ENCODE measurements at places on chromosomes 3 and 15.

DNA sequence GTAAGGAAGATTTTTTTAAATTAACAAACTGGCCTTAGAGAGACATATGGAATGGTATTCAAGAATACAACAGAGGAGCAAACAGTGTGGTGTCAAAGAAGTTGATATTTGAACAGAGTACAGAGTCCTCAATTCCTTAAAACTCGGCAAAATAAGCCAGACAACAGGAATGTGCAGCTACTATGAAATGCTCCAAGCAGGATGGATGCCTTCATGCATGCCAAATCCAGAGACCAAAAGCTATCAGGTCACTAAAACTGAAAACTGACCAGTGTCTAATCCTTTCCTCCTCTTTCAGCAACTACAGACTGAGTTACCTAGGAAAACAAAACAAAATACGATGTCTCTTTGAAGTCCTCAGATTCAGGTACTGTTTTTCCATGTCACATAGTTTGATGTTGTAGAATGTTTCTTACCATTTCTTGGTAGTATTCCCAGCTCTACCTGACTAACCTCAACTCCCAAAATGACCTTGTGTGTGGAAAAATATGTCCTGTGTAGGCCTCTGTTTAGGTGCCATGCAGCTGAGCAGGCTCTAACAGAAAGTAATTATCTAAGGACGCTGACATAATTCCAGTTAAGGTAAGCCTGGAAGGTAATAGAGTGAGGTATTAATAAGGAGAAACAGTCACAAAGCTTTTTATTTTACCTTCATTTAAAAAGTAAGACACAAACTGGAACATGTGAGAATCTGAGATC, 46.9 kb downstream of the TBL1XR1 start:
- DNase-seq, result no peak

DNA sequence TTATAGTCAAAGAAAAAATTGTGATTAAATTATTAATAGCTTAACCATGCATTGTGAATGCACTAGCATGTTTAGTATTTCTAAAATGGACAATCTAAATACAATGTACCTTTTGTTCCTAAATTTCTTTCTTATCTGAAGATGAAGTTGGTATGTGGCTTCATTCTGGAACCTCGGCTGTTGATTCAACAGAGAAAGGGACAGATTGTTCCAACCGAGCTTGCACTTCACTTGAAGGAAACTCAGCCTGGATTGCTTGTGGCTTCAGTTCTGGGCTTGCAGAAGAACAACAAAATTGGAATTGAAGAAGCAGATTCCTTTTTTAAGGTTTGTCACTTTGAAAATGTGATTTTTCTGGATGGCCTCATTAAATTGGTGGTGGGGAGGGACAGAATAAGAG, 32.6 kb downstream of the HPS3 start:
- DNase-seq, result no peak

- no peak for DNase-seq
These were observed 170.1 kb downstream of the VPS13C start for GRCh38 chr15:61890106-61890505.

DNA sequence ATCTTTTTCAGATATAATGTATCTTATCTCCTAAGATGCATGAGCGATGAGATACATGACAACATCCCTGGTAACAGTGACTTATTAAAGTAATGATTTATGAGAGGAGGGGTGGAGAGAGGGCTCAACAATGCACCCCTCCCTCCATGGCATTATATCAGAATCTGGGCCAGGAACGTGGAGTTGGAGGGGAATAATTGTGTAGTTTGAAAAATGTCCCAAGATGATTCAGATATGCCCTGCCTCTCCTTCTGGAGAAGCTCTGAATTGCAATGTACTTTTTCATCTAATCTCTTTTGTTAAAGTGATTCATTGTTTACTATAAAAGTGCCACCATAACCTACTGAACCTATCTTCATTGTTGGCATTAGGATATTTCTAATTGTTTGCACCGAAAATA, 86.5 kb downstream of the FRMD4B start:
- DNase-seq, result no peak

DNA sequence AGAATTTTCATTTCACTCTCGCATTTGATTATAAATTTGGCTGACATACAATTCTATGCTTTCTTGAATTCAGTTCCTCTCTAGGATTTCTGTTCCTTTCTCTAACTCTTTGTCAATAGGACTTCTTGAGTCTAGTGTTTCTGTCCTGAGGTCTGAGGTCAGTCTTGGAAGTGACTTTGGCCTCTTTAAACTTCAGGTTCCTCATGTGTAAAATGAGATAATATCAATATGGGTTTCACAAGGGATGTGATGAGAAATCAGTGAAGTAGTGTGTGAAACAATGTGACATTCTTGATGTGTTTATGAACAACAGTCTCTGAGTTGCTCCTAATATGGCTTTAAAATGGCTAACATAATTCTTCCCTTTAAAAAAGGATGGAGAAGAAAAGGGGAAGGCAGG, 92.2 kb downstream of the SV2B start:
- DNase-seq, result no peak

DNA sequence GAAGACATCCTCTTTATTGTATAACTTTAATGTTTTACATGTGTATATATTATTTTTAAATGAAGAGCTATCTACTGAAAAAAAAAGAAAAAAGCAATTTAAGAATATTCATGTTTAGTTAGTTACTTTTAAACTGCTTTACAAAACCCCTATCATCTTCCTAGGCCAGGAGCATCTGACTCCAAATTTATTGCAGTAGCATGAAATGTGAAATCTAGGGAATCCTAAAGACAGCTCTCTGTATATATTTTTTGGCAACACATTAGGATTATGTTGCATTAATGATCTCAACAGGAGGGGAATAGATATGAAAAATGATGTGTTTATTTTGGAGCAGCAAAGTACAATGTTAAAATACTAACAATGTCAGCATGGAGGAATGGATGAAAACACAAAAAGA, 158.3 kb downstream of the CNTN3 start:
- no peak for DNase-seq

DNA sequence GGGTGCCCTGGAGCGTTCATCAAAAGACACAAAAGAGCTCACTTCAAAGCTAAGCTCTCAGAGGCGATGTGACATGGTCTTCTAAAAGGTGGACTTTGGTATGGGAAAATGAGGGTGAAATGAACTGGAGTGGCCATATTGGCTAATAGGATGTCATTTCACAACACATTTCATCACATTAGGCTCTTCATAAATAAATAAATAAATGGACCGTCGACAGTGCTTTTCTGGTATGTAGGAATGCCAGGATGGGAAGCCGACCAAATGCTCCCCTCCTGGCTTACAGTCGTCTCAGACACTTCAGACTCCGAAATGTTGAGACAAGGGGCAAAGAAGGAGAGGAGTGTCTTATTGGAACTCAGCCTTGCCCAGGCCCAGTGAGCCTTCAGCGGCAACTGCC, 383.0 kb downstream of the NTRK3 start:
- no peak for DNase-seq

DNA sequence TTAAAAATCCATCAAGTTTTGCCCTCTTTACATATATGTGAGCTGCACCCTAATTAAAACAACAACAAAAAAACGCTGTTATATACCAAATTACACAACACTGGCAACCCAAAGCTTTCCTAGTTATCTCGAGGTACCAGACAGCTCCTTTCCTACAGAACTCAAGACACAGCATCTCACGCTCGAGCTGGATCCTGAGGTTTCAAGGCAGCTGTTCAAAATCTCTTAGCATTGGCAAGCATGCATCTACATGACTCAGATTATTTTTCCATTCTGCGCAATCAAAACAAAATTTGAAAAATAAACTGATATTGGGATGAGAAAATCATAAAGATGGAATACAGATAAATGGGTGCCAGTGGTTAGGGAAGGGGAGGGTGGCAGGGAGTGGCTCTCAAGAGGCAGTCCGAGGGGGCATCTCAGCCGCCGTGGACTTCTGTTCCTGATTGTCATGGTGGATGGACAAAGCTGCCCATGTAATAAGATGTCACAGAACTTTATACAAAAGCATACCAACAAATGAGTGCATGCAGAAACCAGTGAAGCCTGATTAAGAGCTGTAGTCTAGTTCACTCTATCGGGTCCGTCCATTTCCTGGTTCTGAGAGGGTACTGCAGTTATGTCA, 91.5 kb downstream of the ADAMTS17 start:
- no peak for DNase-seq

GRCh38 chr15:89018207-89018606, 70.0 kb upstream of the ABHD2 start:
- no peak for DNase-seq

DNA sequence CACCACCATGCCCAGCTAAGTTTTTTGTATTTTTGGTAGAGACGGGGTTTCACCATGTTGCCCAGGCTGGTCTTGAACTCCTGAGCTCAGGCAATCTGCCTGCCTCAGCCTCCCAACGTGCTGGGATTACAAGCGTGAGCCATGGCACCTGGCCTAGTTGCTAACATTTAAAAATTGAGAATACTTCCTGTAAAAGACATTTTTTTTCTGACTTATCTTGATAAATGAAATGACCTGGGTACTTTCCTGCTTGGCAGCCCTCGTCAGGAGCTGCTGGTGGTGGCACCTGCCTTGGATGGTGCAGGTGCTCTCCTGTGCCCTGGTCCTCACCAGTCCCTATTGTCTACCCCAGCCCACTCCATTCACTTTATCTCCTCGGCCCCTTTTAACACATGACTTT, 66.8 kb upstream of the FOXP1 start:
- no peak for DNase-seq

- no peak for DNase-seq
These were observed 678.8 kb downstream of the DIPK2A start for GRCh38 chr3:144650380-144650779.

DNA sequence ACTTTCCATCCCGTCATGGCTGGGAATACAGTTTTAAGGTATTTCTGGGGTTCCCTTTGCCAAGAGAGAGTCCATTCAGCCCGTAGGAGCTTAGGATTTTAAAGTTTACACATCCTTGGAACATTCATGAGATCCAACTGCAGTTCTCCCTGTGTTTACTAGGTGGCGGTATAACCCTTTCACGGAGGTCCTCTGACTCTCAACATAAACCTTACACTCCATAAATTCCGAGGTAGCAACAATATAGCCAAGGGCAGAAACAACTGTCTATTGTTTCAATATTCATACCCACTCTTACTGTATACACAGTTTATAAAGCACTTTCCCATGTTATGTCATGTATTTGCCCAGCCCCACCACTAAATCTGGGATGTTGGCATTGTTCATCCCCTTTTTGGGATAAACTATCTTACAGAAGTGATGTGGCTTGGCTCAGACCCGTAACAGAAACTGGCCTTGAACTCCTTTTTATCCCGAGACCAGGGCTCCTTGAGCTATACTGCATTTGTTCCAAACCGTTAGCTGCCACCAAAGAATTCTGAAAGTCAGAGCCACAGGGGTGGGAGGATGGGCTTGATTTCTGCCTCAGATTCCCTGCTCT, 69.2 kb upstream of the COL6A5 start:
- DNase-seq, result no peak

DNA sequence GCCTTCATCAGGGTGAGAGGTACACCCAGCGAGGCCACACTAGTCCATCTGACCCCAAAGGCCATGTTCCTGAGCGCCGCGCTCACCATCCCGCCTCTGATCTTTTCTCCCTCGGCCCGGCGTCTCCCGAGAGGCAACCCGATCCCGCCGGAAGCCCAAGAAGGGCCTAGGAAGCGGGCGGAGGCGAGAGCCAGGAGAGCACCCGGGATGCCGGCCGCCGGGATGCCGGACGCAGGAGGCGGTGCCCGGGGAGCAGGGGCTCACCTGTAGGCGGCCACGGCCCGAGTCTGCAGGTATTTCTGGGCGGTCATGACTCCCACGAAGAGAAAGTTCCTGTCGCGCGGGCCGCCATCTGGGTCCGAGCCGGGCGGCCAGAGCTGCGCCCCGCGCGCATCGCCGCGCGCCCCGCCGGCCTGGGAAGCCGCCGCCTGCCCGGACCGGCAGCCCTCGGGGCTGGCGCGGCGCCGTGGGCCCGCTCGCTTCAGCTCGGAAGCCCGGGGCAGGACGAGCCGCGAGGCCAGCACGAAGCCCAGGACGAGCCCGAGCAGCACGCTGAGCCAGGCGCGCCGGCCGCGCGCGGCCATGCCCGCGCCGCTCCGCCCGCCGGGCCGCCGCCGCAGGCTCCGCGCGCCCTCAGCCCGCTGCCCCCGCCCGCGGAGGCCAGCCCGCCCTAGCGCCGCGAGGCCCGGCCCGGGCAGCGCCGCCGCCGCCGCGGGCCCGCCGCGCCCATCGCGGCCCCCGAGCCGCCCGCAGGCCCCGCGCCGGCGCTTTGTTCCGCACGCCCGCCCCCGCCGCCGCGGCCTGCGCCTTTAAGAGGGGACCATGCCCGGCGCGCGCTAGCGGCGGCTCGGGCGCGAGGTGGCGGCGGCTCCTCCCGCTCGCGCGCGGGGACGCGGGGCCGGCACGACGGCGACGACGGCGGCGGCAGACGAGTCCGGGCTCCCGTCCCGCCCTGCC, 697 bp downstream of the CHSY1 start:
- DNase-seq, result no peak

- no peak for DNase-seq
These were observed 17.3 kb downstream of the C3orf18 start for GRCh38 chr3:50550079-50550736.
